Activated T-helper 2 cell treated with anti-CD3 and anti-CD28 coated beads, Interferon-gamma antibody, Interleukin-2, Interleukin-4, amounts not matched to agents 10 μg/mL and 5 μg/mL and 100 μg/mL, durations not matched to agents 14 hours and 24 hours and 36 hours (primary cell): ENCODE measurements at places on chromosomes 12 and 14.

GRCh38 chr14:59630288-59630963 lies 53.8 kb upstream of the CCDC175 start:
- DNase-seq: no peak

GRCh38 chr14:36657399-36658122 lies 4.1 kb upstream of the PAX9 start:
- DNase-seq: no peak

GRCh38 chr14:64848239-64848638 lies 31.5 kb downstream of the SPTB start:
- no peak for DNase-seq

DNA sequence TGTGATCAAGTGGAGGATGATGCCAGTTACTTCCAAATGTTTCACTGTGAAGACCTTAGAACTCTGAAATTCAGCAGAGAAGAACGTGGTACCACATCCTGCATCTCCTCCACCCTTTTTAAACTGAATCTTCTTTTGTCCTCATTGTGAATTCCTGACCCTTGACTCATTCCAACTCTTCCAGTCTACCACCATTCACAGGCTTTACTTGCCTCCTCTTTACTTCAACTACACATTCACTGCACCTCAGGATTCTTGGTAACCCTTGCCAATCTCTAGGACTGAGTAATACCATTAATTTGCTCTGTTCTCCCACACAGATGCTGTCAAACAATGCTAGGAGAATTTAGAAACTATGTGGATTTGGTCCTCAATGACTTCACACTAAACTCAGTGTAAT lies 37.3 kb downstream of the PPP1R12A start:
- no peak for DNase-seq

DNA sequence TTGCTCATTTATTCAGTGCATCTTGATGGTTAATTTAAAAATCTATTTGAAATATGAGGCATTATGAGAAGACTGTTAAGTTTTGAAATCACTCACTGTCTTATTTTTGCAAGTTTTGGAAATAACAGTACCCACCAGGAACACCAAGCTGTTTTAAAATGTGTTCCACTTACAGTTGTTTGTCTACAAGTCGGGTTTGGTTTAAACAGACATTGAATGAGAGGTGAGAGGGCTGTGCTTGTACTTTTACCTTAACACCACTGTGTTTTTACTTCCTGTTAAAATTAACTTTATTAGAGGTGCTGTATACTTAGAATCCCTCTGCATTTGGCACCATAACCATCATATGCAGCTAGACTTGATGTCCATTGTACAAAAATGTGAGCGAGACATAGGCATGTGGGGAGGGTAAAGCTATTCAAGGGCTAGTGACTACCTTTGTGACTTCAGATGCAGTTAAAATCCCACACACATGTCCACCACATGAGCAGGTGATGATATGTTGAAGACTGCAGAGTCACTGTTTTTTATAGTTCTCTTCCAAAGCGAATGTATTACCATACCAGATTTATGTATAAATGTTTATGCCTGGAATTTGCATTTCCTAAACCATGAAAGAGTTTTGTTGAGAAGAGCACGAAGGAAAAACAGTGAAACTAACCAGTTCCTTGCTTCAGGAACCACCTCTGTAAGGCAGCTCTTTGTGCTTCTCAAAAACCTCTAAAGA lies 12.9 kb downstream of the ELK3 start:
- no peak for DNase-seq
